Stimulated activated naive CD8-positive, alpha-beta T cell treated with anti-CD3 and anti-CD28 coated beads, Interleukin-15, Interleukin-2, amounts not matched to agents 100 U/mL and 50 U/mL, for 24 hours (primary cell): ENCODE measurements at places on chromosomes 2 and 18.

DNA sequence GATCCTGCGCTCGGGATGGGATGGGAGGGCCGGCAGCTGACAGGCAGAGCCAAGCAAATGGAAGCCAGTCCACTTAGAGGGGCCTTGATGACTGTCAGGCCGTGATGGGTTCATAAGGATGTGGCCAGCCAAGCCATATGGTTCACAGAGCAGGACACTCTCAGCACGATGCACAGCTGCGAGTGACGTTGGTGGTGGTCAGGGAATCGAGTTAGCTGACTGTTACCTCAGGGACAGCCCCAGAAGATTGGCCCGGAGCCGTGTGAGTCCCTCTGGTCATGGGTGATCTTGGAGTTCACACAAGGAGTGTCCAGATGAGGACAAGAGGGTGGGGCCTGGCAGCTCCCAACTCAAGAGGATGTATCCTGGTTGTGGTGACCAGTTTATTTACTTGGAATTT lies 70.2 kb downstream of the TPGS2 start:
- DNase-seq, result no peak

DNA sequence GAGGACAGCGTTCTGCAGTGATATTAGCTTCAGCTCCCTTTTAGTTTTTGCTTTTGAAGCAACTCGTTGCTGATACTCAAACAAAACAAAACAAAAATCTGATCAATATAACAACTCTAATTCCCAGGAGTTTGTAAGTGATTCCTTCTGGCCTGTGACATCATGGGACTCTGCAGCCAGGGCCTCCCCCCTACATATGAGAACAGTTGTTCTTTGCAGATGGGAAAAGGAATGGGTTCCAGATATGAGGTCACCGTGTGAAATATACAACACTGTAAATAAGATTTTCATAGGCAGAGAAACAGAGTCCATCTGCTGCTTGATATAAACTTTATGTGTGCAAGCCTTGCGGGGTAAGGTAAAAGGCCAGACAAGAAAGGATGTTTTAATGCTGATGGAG lies 56.7 kb downstream of the DIS3L2 start:
- DNase-seq, result no peak

DNA sequence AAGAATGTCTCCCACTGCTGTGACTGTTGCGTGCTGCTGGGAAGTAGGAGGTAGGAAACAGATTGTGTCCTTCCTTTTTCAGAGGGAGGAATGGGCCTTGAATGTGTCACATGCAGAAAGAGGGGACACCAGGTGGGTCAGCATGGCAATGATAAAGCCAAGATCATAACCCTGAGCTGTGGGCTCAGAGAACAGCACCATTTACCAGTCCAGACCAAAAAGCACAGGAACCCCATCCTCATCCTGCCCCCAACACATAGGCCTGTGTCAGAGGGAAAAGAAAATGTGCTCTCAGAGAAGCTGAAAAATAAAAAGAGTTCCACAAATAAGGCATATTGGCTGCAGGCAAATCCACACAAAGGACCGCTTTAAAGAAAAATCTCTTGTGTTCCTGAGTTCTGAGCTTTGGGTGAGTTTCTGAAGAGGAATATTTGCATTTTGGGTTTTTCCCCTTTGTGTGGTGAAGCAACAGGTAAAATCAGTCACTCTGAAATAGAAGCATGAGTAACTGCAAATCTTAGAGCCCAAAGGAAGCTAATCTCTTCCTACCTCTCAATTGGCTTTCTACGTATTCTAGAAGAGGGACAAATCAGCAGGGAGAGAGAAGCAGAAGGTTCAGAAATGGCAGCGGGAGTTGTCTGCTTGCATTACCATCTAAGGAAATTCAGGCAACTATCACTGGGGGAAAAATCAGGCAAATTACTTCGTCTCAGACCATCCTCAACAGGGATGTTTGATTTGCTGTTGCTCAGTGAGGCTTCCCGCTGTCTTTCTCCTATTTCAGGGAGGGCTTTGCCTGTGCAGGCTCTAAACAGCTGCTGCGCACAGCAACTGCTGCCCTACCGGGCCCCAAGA lies 106.8 kb downstream of the BCL11A start:
- DNase-seq, result no peak

DNA sequence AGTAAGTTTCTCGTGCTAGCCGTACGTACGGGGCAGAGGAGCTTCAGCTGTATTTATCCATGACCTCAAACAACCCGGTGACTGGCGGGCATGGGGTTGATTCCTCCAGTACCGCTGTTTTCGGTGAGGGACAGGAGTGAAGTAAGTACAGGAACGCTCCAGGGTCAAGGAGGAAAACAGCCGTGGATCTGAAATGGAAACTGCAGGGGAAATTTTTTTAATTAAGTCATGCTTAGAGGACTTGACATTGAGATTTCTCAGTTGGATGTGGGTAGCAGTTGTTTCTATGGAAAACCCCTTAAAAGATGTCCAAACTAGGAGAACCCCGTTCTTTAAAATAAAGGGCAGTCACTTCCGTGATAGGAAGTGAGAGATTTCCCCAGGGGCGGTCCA lies 1.2 kb downstream of the RAB12 start:
- peak; percentile 36 for DNase-seq

GRCh38 chr2:238027058-238027457 lies 33.7 kb upstream of the SCLY start:
- no peak for DNase-seq

- DNase-seq, result no peak
Observed at GRCh38 chr18:48021273-48021914, 90.9 kb upstream of the SMAD2 start.

- no peak for DNase-seq
Observed at GRCh38 chr2:47560107-47560819, 157.3 kb downstream of the MSH2 start.

DNA sequence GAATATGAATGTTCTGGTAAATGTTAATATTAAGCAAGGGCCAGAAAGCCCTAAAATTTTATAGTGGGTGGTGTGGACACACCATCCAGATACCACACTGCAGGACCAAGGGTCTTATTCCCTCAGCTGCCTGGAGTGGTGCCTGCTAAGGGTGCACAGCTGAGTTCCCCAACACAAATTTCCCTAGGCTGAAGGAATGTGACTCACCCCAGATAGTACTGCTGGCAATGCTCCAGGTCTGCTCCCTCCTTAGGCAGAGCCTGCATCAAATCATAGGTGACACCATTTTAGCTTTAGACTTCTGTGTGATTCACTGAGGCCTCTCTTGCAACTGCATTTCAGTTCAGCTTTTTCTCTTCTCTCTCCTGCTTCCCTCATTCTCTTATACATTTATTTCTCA lies 321.1 kb downstream of the SATB2 start:
- DNase-seq, result no peak

DNA sequence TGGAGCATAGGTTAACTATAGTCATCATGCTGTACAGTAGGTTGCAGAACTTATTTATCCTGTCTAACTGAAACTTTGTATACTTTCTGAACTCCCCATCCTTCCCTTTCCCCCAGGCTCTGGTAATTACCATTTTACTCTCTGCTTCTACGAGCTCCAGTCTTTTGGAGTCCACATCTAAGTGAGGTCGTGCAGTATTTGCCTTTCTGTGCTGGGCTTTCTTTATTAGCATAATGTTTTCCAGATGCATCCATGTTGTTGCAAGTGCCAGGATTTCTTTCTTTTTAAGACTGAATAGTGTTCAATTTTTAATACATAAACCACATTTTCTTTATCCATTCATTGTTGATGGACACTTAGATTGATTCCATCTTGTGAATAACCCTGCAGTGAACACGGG lies 464.1 kb downstream of the TGIF1 start:
- no peak for DNase-seq

DNA sequence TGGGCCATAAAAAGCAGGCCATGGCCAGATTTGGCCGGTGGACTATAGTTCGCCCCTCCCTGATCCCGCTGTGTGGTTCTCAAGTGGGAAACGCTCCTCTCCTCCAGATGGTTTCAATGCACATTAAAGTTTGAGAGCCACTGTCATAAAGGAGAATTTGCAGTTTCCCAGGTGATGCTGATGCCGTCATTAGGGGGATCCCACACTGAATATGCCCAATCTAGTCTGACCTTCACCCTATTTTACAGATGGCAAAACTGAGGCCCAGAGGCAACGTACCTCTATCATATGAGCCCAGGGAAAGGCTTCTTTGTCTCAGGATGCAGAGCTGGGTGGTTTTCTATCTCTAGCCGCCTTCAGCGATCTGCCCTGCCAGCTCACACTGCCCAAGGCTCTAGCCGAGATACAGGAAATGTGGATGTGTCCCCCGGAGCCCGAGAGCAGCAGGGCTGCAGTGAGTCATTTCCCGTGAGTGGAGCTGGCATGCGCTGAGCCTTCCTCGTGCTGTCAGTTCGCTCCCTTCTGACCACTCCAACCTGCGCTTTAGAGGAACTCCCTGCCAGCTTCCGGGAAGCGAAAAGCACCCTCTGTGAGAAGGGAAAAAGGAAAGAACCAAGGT lies 116.2 kb downstream of the SMAD7 start:
- DNase-seq, result peak; percentile 84

DNA sequence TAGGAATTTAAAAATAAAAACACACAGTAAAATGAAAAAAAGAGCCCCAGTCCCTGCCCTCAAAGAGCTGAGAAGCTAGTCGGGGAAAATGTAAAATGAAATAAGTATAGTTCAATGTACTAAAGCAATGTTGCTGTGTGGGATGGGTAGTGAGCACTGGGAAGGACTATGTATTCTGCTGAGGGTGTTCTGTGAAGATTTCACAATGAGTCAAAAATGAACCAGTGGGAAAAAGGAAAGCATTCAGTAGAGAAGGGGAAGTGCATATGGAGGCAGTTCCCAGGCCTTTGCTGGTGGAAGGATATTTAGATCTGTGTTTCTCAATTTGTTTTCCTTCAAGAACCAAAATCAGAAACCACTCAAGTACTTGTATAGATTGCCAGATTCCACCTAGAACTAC lies 1094.7 kb upstream of the KLHL29 start:
- DNase-seq, result no peak

GRCh38 chr2:2686222-2686621 lies 355.1 kb upstream of the MYT1L start:
- DNase-seq, result no peak

GRCh38 chr2:71706836-71707235 lies 253.5 kb downstream of the DYSF start:
- DNase-seq, result no peak

DNA sequence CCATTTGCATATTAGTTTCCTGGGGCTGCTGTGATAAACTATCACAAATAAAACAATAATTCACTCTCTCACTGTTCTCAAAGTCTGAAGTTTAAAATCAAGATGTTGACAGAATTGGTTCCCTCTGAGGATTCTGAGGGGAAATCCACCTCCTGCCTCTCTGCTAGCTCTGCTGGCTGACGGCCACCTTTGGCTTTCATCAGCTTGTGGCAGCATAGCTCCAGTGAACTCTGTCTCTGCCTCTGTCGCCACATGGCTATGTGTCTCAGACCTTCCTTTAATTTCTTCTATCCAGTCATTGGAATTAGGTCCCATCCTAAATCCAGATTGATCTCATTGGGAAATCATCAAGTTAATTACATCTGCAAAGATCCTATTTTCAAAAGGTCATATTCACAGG lies 38.9 kb upstream of the TRIM43 start:
- DNase-seq, result no peak

DNA sequence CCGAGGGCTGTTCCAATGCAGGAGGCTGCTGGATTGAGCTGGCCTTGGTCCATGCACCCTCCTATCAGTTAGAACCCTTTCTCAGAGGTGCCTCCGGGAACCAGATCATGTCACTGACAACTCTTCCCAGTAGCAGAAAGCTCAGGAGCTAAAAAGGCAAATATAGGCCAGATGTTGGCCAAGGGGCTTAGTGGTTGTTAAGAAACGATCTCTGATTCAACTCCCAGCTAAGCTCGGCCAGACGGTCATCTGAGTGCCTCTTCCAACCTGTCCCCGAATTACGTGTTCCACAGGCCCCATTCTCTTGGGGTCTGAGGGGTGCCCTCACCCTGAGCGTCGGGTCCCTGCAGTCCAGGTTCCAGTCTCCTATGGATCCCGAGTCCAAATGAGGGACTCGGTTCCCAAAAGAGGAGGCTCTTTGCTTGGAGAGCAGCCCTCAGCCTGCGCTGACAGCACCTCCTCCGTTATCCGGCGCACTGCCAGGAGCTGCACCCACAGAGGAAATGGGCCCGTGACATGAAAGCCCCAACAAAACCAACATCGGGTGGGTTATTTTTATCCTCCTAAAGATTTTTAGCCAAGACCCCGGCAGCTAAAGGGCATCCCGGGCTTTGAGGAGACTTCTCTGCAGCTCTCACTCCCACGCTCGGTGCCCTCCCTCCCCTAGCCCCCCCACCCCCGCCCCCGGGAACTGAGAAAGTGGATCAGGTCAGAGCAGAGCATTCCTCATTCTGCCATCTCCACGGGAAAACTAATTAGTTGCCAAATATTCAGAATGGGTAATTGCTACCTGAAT lies 106.6 kb upstream of the ID2 start:
- DNase-seq, result peak; percentile 66

DNA sequence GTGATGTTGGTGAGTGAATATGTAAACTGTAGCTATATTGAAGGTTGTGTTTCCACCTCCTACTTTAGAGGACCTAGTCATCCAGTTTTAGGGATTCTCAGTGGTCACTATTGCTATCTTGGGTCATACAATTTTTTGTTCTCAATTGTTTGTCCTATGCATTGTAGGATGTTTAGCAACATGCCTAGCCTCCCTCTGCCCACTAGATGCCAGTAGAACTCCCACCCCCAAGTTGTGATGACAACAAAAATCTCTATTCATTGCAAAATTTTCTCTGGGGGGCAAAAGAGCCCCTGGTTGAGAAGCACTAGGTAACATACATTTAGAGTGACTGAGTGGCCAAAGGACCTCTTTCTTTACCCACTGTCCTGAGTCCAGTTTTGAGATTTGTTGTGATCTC lies 87.3 kb downstream of the LRRTM4 start:
- no peak for DNase-seq

DNA sequence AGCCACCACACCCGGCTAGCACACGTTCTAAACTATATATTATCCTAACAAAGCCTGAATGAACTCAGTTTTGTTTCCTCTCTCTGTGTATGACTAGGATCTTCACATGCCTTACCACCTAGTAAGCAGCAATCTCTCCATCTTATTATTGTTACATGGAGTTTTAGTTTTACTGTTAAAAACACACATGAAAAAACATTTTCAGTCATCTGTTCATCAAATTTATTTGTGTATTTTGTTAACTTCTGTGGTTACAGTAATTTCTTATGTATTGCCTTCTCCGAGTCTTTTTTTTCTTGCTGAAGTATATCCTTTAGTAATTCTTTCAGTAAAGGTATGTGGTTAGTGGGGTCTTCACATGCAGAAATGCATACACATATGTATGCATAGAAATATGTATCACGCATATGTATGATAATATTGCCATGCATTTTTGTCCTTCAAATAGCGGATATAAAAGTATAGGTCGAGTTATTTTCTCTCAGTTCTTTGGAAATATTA lies 31.4 kb downstream of the ANO7 start:
- no peak for DNase-seq

- peak; percentile 62 for DNase-seq
Observed at GRCh38 chr2:61763605-61764034, 90.2 kb downstream of the FAM161A start.
